ENCODE measurements at places on chromosomes 5 and 9. TPM values are rescaled to one million over a fixed set of nuclear protein-coding genes. Genes with fewer than 3 reads are reported as not detected.

DNA sequence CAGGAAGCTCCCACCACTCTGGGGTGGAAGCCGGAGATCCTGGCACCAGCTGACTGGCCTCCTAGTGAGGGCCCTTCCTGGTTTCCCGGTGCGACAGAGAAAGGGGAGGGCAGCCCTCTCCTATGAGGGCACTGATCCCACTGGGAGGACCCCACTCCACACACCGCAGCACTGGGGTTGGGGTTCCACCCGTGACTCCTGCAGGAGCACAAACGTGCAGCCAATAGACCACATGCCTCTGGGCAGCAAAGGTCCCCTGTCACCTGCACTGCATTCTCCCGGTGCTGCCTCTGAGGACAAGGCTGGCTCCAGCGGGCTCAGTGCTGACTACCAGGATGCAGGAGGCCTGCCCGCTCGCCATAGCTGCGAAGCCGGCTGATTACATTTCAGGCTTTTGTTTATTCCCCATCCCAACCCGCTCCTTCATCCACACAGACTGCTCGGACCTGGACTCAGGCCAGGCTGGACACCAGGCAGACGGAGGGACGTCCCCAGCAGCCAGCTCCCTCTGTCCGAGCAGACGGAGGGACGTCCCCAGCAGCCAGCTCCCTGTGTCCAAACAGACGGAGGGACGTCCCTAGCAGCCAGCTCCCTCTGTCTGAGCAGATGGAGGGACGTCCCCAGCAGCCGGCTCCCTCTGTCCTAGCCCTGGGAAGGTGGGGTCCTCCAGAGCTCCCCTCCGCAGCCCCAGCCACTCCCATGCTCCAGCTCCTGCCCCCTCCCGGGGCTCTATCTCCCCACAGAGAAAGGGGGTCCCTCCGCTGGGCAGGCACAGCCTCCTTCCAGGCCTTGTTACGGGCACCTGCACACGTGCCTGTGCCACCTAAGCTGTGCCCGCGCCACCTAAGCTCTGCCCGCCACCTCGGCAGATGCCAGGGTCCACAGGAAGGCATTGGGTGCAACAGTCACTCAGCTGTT, 8.8 kb upstream of the CEP72 start:
- H3K4me3 ChIP-seq: no peak overlapping the region
- no peaks in the 10 kb centered on the region for H3K4me1 ChIP-seq
- H3K36me3 ChIP-seq: no peaks in the 10 kb centered on the region
- no peak overlapping the region for H3K27ac ChIP-seq
- no peak for DNase-seq
- no peaks in the 10 kb centered on the region for H3K27me3 ChIP-seq

Gene PCDHA9
- total RNA-seq: 0.46 TPM

GRCh38 chr5:134127376-134127861, 12.9 kb downstream of the TCF7 start:
- no peak for DNase-seq
- H3K36me3 ChIP-seq: no peaks in the 10 kb centered on the region
- no peak overlapping the region for H3K27ac ChIP-seq
- H3K4me1 ChIP-seq: no peaks in the 10 kb centered on the region

Gene AK8
- 0.44 TPM for total RNA-seq

GRCh38 chr5:53940921-53941320, 369.5 kb downstream of the ARL15 start:
- H3K27me3 ChIP-seq: no peaks in the 10 kb centered on the region
- peaks cover 6% of the 10 kb centered on the region for H3K4me1 ChIP-seq
- DNase-seq: no peak
- H3K27ac ChIP-seq: no peak overlapping the region
- H3K4me3 ChIP-seq: no peak overlapping the region

DNA sequence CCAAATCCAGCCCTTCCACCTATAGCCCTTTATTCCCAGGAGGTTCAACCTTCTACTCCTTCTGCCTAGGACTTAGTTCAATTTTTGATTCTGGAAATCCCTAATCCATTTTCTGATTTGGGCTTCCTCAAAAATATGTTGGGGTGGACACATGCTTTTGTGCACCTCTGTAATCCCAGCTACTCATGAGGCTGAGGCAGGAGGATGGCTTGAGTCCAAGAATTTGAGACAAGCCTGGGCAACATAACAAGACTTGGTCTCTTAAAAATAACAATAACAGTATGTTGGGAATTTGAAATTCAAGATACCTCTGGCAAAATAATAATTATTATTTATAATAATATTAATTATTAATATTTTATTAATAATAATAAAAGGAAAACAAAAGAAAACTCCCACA, 188.7 kb upstream of the TLE4 start:
- H3K4me3 ChIP-seq: no peak overlapping the region
- DNase-seq: no peak
- peaks cover 4% of the 10 kb centered on the region for H3K4me1 ChIP-seq
- H3K36me3 ChIP-seq: peaks cover 1% of the 10 kb centered on the region

GRCh38 chr9:86511614-86512360, 157.6 kb upstream of the TUT7 start:
- H3K36me3 ChIP-seq: no peaks in the 10 kb centered on the region
- DNase-seq: no peak
- H3K27ac ChIP-seq: no peak overlapping the region
- H3K27me3 ChIP-seq: no peaks in the 10 kb centered on the region

Gene SUSD1
- 8.1 TPM for total RNA-seq

Gene DRD1
- total RNA-seq: not detected

- no peaks in the 10 kb centered on the region for H3K27me3 ChIP-seq
- H3K4me3 ChIP-seq: peak overlapping the region; percentile 65
- no peaks in the 10 kb centered on the region for H3K36me3 ChIP-seq
- no peak overlapping the region for H3K27ac ChIP-seq
These were observed 114.5 kb upstream of the LMX1B start for GRCh38 chr9:126499005-126499910.

GRCh38 chr5:674630-675011, 18.5 kb downstream of the TPPP start:
- DNase-seq: peak; percentile 43
- H3K27ac ChIP-seq: no peak overlapping the region
- H3K4me1 ChIP-seq: no peaks in the 10 kb centered on the region
- no peak overlapping the region for H3K4me3 ChIP-seq

DNA sequence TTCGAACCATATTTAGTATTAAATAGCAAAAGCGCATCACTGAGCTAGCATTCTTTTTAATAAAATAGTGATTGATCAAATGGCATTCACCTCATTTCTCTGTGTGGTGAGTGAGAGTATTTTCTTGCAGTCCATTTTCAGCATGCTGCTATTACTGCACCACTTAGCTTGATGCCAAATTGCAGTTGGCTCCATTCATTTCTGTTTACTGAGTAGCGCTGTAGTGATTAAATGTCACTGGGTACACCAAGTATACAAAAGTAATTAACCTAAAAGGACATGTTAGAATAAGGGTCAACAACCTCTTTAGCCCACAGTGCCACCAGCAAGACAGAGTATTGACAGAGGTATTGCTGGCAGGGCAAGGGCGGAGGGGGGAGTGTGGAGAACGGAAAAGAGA, 122.0 kb downstream of the TLE4 start:
- DNase-seq: no peak
- no peaks in the 10 kb centered on the region for H3K27me3 ChIP-seq
- H3K4me3 ChIP-seq: peak overlapping the region; percentile 12
- H3K4me1 ChIP-seq: peaks cover 10% of the 10 kb centered on the region
- peak overlapping the region; percentile 57 for H3K27ac ChIP-seq

DNA sequence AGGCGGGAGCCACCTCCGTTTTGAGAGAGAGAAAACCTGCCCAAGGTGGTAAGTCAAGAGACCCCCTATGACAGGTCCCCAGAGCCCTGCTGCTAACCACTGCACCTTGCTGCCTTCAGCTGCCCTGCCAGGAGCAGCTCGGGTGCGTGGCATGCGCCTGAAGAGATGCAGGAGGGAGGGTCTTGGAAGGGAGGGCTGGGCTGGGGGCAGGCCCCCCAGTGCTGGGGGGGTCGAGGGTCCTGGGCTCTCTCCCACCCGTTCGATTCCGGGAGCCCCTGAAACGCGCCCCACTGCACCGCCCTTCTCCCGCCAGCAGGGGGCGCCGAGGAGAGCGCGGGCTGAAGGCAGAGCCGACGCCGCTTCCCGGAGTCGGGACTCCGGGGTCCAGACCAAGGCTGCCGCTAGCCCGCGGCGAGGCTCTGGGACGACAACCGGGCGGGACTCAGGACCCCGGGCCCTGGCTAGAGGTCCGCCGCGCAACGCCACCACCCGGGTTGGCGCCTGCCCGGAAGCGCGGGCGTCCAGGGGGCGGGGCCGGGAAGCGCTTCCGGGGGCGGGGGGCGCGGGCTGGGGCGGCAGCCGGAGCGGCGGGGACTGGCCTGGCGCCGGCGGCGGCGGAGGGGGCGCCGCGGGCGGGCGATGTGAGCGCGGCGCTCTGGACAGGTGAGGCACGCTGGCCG, at the start of gene ZBTB34:
Gene ZBTB34 (plus strand): TSS at position 563 of the 680 bp plus-strand sequence. CDS start 18,761 bp downstream, outside the sequence.
- DNase-seq: peak; percentile 76
- H3K27ac ChIP-seq: no peak within 1 kb of the TSS
- no peaks in the 10 kb centered on the region for H3K4me1 ChIP-seq
- H3K36me3 ChIP-seq: no peaks in the 10 kb centered on the region

GRCh38 chr5:152077-152476, 39.2 kb upstream of the LRRC14B start:
- H3K4me1 ChIP-seq: no peaks in the 10 kb centered on the region
- H3K27me3 ChIP-seq: no peaks in the 10 kb centered on the region
- H3K36me3 ChIP-seq: peaks cover 39% of the 10 kb centered on the region
- DNase-seq: no peak
- no peak overlapping the region for H3K4me3 ChIP-seq

Gene NR4A3
- 0.24 TPM for total RNA-seq

DNA sequence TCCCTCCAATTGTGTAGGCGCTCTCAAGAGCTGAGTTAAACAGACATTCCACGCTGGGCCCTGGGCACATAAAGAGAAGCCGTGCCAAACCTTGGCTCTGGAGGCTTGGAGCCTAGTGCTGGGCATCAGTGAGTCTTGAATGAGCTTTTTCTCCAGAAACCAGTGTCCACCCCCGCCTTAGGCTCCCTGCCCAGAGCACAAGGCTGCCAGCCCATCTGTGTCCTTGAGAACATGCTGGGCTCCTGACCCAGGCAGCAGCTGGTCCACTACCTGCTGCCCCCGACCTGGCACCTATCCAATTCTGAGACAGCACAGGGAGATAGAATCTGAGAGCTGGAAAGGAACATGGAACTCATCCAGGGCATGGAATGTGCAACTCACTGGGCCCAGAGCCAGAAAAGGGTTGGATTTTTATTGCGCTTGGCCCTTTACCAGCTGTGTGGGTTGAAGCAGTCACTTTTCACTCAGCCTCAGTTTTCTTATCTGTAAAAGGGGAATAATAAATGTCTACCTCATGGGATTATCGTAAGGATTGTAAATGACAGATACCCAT, 92.4 kb upstream of the CPLX2 start:
- no peaks in the 10 kb centered on the region for H3K4me1 ChIP-seq
- DNase-seq: no peak
- H3K27me3 ChIP-seq: no peaks in the 10 kb centered on the region
- H3K27ac ChIP-seq: no peak overlapping the region
- no peak overlapping the region for H3K4me3 ChIP-seq

DNA sequence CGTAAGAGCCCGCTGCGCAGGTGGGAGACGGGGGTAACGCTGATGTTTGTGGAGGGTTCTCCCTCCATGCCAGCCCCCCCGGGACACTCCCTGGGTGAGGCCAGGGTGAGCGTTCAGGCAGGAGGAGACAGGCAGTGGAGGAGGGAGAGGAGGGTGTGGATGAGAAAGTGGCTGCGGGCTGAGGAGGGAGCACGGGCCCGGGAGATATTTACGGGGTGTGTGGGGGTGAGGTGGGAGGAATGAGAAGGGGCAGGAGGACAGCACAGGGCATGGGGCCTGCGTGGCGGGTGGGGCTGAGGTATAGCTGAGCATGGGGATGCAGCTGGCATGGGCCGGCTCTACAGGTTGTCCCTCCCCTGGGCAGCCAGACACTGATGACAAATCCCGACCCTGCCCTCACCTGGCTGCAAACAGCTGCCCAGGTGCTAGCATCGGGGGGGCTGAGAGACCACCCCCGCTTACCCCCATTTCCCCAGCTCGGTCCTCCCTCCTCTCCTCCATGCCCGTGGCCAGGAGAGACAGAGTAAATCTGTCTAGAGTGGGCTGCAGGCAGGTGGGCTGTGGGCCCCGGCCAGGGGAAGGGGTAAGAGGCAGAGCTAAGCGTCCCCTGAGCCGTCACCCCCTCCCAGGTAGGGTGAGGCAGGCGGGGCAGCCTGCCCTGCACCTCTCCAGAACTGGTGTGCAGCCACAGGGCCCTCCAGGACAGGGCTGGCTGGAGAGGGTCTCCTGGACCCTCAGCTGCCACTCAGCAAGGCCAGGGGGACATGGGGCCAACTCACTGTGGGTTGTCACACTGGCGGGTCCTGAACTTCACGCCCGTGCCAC, 79.2 kb downstream of the ZNF354C start:
- no peak for DNase-seq
- H3K27me3 ChIP-seq: no peaks in the 10 kb centered on the region
- H3K27ac ChIP-seq: no peak overlapping the region
- peaks cover 5% of the 10 kb centered on the region for H3K36me3 ChIP-seq
- H3K4me3 ChIP-seq: no peak overlapping the region
- no peaks in the 10 kb centered on the region for H3K4me1 ChIP-seq
